Astrocyte (in vitro differentiated cells and primary cell): ENCODE measurements at places on chromosomes 5 and 9.

GRCh38 chr5:73483676-73484075, 14.6 kb upstream of the BTF3 start:
- H3K4me3 ChIP-seq: no peak overlapping the region

GRCh38 chr9:134100040-134100439, 32.2 kb upstream of the BRD3 start:
- no peak overlapping the region for H3K4me3 ChIP-seq
- no peaks in the 10 kb centered on the region for H3K36me3 ChIP-seq

DNA sequence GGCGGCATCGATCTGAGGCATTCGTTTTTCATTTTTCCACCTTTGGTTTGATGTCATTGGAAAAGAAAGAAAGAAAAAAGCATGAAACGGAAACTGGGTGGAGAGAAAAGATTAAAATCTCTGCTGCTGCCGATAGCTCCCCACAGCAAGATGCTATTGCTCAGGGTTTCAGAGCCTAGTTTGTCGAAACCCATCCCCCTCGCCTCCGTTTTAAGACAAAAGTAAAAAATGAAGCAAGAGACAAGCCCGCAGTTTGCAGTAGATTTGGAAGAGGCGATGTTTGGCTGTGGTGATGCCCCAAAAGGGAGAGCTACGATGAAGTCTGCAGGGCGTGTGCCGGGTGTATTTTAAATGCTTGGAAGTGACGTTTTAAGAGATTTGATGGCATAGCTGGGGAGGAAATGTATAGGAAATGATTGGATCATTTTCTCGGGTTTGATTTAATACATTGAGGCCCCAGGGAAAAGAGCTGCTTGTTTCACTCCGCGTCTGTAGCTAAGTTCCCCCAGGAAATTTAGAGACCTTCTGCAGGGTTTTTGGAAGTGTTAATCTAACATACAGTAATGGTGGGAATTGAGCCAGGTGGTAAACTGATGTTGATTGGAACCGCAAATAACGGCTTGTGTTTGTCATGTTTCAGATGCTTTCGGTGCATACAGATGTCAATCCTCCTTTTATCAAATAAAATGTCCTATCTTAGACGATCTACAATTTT, 909 bp downstream of the NDFIP1 start:
- peak overlapping the region; percentile 88 for H3K27ac ChIP-seq
- no peaks in the 10 kb centered on the region for H3K27me3 ChIP-seq
- H3K4me3 ChIP-seq: peak overlapping the region; percentile 76
- peaks cover 13% of the 10 kb centered on the region for H3K4me1 ChIP-seq

DNA sequence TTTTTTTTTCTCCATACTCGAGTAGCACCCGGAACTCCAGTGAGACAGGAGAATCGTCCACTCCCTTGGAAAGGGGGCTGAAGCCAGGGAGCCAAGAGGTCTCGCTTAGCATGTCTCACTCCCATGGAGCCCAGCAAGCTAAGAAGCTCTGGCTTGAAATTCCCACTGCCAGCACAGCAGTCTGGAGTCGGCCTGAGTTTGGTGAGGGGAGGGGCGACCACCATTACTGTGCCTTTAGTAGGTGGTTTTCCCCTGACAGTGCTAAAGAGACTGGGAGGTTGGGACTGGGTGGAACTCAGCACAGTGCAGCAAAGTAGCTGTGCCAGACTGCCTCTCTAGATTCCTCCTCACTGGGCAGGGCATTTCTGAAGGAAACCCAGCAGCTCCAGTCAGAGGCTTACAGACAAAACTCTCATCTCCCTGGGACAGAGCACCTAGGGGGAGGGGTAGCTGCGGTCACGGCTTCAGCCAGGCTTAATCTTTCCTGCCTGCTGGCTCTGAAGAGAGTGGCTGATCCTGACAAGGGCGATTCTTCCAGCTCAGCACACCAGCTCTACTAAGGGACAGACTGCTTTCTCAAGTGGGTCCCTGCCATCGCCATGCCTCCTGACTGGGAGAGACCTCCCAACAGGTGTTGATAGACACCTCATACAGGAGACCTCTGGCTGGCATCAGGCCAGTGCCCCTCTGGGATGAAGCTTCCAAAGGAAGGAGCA, 414.5 kb upstream of the ZNF608 start:
- DNase-seq: peak; percentile 25
- no peaks in the 10 kb centered on the region for H3K36me3 ChIP-seq
- H3K4me3 ChIP-seq: no peak overlapping the region
- H3K27ac ChIP-seq: no peak overlapping the region
- no peaks in the 10 kb centered on the region for H3K27me3 ChIP-seq
- no peaks in the 10 kb centered on the region for H3K4me1 ChIP-seq

DNA sequence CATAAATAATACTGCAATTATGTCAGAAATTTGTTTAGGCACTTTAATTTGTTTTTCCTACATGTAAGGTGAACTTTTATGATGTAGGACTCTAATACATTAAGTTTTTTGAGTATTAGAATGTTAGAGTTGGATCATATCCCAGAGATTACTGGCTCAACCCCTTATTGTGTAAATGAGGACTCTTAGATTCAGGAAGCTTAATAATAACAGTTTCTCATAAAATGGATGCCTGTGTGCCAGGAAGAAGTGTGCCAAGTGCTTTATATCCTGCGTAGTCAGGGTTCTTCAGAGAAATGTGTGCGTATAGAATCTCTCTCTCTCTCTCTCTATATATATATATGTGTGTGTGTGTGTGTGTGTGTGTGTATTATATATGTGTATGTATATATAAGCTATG, 388.5 kb downstream of the CAAP1 start:
- no peaks in the 10 kb centered on the region for H3K4me1 ChIP-seq
- no peaks in the 10 kb centered on the region for H3K27me3 ChIP-seq
- no peak overlapping the region for H3K27ac ChIP-seq
- H3K36me3 ChIP-seq: no peaks in the 10 kb centered on the region
- DNase-seq: no peak
- no peak overlapping the region for H3K4me3 ChIP-seq

- no peak for DNase-seq
- peak overlapping the region; percentile 74 for H3K4me3 ChIP-seq
- peaks cover 18% of the 10 kb centered on the region for H3K4me1 ChIP-seq
- H3K36me3 ChIP-seq: peaks cover 9% of the 10 kb centered on the region
Measured at GRCh38 chr9:117704597-117704996, 394 bp downstream of the TLR4 start.

DNA sequence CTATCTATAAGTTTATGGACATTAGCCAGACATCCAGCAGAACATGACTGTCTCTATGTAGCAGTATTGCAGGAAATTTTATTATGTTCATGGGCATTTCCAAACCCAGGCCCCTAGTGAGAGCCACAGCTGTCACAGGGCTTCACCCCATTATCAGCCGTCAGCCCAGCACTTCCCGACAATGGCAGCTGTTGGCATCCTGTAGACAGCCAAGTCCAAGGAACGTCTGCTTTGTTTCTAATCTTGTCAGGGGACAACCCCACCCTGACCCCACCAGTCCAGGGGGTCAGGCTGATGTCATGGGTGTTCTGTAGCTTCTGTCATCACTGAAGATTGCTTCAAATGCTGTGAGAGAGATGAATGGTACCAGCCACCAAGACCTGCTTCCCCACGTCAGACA, 565.3 kb upstream of the BRINP1 start:
- no peaks in the 10 kb centered on the region for H3K36me3 ChIP-seq
- no peak for DNase-seq
- no peak overlapping the region for H3K27ac ChIP-seq
- no peaks in the 10 kb centered on the region for H3K27me3 ChIP-seq
- no peak overlapping the region for H3K4me3 ChIP-seq
- no peaks in the 10 kb centered on the region for H3K4me1 ChIP-seq

DNA sequence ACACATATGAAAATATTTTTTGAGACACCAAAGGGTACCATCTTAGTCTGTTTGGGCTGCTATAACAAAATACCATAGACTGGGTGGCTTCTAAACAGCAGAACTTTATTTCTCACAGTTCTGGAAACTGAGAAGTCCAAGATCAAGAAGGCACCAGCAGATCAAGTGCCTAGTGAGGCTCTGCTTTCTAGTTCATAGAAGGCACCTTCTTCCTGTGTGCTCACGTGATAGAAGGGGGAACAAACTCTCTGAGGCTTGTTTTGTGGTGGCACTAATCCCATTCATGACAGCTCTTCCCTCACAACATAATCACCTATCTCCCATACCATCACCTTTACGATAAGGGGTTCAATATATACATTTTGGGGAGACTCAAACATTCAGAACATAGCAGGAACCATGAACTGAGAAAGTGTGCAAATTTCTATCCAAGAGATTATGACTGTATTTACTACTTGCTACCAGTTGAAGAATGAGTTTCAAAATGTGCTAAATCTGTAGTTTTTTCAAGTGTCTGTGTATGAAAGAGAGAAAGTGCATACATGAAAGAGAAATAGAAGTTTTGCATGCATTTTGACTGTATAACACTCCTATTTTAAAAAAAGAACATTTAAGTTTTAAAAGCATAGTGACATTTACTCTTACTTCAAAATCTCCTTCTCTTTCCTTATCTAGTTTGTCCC, 207.3 kb downstream of the PARP8 start:
- no peaks in the 10 kb centered on the region for H3K27me3 ChIP-seq
- H3K4me1 ChIP-seq: no peaks in the 10 kb centered on the region
- no peak for DNase-seq
- H3K36me3 ChIP-seq: no peaks in the 10 kb centered on the region
- H3K27ac ChIP-seq: no peak overlapping the region

- H3K4me1 ChIP-seq: no peaks in the 10 kb centered on the region
- no peak overlapping the region for H3K27ac ChIP-seq
- H3K27me3 ChIP-seq: no peaks in the 10 kb centered on the region
- no peak for DNase-seq
- H3K36me3 ChIP-seq: no peaks in the 10 kb centered on the region
Measured at GRCh38 chr5:180974612-180975315, 13.9 kb upstream of the BTNL3 start.

GRCh38 chr5:56126487-56127179, 106.5 kb downstream of the ANKRD55 start:
- no peaks in the 10 kb centered on the region for H3K36me3 ChIP-seq
- no peak overlapping the region for H3K27ac ChIP-seq
- no peaks in the 10 kb centered on the region for H3K27me3 ChIP-seq
- DNase-seq: peak; percentile 67
- peaks cover 17% of the 10 kb centered on the region for H3K4me1 ChIP-seq
- H3K4me3 ChIP-seq: no peak overlapping the region

- no peaks in the 10 kb centered on the region for H3K36me3 ChIP-seq
- no peaks in the 10 kb centered on the region for H3K27me3 ChIP-seq
Measured at GRCh38 chr9:76200745-76201144, 193.5 kb downstream of the RFK start.

DNA sequence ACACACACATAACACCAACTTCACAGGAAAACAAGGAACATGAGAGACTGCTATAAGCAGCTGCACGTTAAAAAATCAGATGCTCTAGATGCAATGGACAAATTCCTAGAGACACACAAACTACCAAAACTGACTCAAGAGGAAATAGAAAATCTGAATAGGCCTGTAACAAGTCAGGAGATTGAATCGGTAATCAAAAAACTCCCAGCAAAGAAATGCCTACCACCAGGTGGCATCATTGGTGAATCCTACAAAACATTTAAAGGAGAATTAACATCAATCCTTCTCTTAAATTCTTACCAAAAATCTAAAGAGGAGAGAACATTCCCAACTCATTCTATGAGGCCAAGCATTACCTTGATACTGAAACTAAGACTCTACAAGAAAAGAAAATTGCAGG, 54.9 kb downstream of the NDST1 start:
- no peaks in the 10 kb centered on the region for H3K27me3 ChIP-seq
- H3K27ac ChIP-seq: no peak overlapping the region
- H3K36me3 ChIP-seq: no peaks in the 10 kb centered on the region
- peak; percentile 34 for DNase-seq
- no peak overlapping the region for H3K4me3 ChIP-seq

DNA sequence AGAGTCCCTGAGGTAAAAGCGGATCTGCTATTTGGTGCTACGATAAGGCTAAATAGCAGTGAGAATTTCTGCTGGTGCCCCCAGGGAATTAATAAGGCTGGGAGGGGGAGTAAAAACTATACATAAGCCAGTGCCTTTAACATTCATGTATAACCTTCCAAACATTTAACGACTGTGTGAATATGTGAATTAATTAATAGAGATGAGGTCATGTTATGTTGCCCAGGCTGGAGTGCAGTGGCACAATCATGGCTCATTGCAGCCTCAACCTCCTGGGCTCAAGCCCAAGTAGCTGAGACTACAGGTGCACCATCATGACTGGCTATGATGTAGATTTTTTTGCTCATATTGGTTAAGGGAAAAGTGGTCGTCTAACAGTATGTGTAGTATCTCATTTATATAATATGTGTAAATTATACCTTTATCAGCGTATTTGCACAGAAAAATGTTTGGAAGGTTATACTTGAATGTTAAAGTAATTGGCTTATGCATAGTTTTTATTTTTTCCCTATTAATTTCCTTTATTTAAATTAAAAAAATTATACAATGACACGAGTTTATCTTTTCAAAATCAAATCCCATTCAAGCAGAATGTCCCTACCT, 64.6 kb downstream of the EHMT1 start:
- no peak overlapping the region for H3K4me3 ChIP-seq
- peaks cover 10% of the 10 kb centered on the region for H3K4me1 ChIP-seq
- no peak for DNase-seq
- H3K27ac ChIP-seq: no peak overlapping the region
- H3K27me3 ChIP-seq: no peaks in the 10 kb centered on the region

- H3K36me3 ChIP-seq: no peaks in the 10 kb centered on the region
- H3K27me3 ChIP-seq: peaks cover 31% of the 10 kb centered on the region
- no peak overlapping the region for H3K4me3 ChIP-seq
- H3K4me1 ChIP-seq: peaks cover 11% of the 10 kb centered on the region
- H3K27ac ChIP-seq: no peak overlapping the region
- DNase-seq: no peak
Measured at GRCh38 chr9:126702151-126703001, 88.6 kb downstream of the LMX1B start.

- H3K27me3 ChIP-seq: no peaks in the 10 kb centered on the region
- peak overlapping the region; percentile 80 for H3K4me3 ChIP-seq
- H3K27ac ChIP-seq: peak overlapping the region; percentile 78
- peak; percentile 72 for DNase-seq
- H3K36me3 ChIP-seq: peaks cover 17% of the 10 kb centered on the region
Measured at GRCh38 chr5:98927242-98927988, 1.4 kb downstream of the CHD1 start.

GRCh38 chr9:37371565-37372464, 50.7 kb upstream of the GRHPR start:
- peak; percentile 68 for DNase-seq
- no peak overlapping the region for H3K4me3 ChIP-seq
- H3K27ac ChIP-seq: peak overlapping the region; percentile 2
- H3K27me3 ChIP-seq: no peaks in the 10 kb centered on the region
- H3K36me3 ChIP-seq: no peaks in the 10 kb centered on the region
